ENCODE measurements at places on chromosomes 12 and 14.
A peak's percentile ranks its signal among the peaks of the same experiment; 100 is the strongest.

DNA sequence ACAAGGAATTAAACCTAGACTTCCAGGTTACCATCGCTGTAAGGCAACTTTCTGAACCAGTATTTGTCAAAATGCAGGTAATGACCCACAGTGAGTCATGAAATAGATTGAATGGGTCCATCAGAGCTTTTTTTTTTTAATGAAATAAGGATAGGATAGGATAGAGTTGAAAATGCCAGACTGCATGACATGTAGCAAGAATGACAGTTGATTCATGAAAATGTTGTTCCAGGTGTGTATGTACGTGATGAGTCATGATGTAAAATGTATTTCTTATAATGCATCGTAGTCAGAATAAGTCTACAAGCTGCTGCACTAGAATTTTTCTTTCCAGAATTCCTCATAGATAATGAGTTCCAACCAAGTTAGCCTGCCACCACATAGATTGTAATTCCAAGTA, 184.4 kb upstream of the BCL2L14 start:
- DNase-seq = no peak

DNA sequence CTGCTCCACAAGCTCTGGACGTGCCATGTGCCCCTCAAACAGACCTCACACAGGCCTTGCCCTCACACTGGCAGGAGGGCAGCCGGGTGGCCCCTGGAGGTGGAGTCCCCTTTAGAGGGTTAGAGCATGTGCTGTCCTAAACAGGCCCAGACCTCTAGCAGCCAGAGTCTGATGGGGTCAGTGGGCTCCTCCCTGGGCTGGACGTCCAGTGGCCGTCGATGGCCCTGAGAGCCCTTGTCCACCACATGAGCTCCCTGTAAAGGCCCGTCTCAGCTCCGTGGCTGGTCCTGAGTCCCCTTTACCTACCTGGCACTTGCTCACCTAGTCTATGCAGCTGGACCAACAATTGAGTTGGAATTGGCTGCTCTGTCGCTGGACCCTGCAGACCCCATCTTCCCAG, 3.8 kb downstream of the TMEM179 start:
- DNase-seq = no peak

DNA sequence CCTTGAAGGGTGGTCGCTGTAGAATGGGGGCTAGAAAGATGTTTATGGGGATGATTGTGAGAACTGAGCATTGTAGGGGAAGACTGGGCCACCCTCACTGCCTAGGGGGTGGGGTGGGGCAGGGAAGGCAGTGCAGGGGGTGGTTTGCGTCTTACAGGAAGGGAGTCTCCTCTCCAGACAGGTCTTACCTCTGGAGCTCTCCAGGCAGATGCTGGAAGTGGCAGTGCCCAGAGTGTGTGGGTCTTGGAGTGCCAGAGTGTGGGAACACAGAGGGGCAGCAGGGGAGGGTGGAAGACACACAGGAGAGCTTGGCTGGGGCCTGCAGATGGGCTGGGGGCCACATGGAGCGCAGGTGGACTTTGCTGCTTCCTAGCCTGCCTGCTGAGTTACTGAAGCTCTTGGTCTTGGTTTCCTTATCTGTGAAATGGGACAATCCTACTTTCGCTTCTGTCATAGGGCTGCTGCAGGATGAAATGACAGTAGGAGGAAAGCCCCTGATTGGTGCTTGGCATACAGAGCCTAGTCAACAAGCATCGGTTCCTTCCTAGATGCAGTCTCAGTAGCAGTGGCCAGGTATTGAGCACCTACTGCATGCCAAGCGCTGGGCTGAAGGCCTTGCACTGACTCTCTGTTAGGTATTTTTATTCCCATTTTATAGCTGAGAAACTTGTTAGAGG, 118.3 kb downstream of the SLC25A47 start:
- DNase-seq = no peak

DNA sequence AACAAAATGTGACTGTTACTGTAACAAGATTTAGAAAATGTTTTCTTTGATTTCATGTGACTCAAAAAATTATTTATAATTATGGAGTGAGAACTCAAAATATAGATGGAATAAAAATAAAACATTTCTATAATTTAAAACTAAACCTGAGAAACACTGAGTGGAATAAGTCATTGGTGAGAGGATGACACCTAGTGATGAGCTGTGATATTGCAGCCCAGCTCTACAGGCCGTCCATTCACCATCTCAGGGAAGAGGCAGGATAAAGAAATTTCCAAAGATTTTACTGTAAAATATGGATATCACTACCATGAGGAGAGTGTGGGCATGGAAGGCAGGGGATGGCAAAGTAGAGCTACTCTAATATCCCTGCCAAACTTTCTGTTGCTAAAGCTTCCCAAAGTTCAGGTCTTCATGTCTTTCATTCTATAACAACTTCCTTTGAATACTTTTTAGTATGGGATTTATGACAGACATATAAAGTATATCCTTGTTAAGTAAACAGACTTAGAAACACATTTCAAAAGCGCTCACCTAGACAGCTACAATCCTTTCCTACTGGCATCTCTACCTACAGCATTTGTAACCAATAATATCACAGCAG, 308.0 kb downstream of the ITPR2 start:
- DNase-seq = no peak

DNA sequence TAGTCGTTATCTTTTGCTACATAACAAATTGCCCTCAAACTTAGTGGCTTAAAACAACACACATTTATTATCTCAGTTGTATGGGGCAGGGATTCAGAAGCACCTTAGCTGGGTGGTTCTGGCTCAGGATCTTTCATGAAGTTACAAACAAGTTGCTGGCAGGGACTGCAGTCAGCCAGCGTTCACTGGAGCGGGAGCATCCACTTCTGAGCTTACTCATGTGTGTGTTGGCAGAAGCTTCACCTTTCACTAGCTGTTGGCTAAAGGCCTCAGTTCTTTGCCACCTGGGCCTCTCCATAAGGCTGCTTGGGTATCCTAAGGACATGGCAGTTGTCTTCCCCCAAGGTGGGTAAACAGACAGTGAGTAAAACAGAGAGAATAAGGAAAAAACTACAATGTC, 365.7 kb downstream of the RPS29 start:
- no peak for DNase-seq

GRCh38 chr12:76876696-76877229, 2.1 kb downstream of the CSRP2 start:
- no peak for DNase-seq

DNA sequence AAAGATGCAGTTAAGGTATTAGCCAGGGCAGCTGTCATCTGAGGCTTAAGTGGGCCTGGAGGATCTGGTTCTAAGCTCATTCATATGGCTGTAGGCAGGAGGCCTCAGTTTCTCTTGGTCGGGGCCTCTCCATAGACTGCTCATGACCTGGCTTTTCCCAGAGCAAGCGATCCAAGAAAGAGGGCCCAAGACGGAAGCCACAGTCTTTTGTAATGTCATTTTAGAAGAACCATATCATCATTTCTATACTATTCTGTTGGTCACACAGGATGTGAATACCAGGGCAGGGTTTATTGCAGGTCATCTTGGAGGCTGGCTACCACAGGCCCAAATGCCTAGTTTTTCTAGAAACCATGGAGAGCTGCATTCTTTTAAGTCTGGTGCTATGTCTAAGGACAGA, 47.7 kb downstream of the GNG2 start:
- no peak for DNase-seq

GRCh38 chr12:20489645-20490044, 121.3 kb downstream of the PDE3A start:
- no peak for DNase-seq

DNA sequence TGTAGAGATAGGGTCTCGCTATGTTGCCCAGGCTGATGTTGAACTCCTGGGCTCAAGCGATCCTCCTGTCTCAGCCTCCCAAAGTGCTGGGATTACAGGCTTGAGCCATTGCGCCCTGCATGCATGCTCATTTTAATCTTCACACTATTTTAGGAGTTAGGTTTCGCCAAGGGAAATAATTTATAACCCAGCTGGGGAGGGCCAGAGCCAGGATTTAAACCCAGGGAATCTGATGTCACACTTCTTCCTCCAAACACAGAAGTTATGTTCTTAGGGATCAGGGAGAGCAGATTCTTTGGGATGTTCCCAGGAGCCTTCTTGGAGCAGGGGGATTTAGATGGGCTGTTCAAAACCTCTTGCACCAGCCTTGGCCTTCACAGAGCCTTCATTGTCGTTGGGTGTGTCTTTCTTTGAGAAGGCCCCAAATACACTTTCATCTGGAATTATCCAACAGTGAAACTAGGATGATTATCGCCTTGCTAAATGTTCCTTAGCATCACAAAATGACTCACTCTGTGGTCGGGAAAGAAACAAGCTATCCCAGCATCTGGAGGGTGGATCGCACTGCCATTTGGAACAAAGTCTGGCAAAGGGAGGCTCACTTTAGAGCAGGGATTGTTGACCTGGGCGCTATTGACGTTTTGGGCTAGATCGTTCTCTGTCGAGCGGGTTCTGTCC, 8.2 kb upstream of the PPP1CC start:
- DNase-seq = peak; percentile 84

DNA sequence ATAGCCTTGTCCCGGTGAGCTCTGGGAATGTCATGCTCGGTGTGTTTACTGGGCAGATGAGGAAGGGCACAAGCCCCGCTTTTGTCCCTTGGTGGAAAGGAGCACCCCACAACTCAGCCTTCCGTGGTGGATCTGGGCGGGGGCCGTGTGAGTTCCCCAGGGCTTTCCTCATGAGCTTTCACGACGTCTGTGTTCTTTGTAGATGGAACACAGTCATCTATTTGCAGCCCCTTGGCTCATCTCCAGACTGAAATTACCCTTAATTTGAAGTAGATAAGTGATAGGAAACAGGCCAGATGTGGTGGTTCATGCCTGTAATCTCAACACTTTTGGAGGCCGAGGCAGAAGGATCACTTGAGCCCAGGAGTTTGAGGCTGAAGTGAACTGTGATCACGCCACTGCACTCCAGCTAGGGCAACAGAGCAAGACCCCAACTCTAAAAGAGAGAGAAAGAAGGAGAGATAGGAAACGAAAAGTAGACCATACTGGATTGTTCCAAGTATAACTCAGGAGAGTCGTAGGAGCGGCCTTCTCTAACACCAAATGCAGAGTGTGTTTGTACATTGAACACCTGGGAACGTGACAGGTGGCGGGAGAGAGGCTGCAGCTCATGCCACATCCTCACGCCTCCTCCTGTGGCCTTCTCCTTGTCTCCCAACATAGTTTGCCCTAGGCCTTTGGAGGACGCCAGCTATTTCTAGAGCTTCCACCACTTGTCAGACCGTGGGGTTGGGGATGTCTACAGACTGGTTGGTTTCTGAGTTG, 8.8 kb downstream of the P2RX4 start:
- no peak for DNase-seq

DNA sequence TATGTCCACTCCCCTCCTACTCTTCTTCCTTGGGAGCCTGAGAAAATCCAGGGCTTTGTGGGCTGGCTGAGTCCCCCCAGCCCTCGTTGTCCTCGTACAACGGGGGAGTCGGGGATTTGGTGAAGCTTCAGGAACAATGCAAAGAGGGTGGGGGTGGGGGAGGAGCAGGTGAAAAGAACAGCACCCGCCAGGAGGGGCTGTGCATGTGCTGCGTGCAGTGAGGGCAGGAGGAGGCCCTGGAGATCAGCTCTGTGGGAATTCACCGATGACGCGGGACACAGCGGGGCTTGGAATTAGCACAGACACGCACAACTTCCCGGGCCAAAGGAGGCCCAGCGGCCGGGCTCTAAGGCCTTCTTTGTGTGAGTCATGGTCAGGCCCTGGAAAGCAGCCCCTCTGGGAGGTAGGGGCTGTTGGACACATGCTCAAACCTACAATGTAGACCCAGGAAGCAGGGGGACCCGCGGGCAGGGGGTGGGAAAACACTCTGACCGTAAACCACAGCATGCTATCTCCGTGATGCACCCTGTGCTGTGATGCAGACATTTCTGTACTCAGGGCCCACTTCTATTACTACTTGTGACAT, 32.8 kb downstream of the RBM19 start:
- DNase-seq = peak; percentile 82

DNA sequence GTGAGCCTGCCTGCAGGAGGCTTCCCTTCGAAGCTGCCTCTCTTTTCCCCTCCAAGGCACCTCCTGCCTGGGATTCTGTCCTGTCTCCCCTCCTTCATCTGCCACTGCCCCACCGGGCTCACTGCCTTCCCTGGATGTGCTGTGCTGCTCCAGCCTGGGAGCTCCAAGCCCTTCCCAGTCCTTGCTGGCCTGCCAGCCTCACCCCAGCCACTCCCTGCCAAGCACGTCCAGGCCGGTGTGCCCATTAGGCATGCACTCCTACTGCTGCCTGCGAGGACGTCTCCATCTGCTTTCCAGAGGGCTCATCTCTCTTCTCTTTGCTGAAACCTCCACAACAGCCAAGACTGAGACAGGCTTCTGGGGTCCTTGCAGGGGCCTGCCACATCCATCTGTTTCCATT, 8.4 kb upstream of the SLC25A47 start:
- no peak for DNase-seq

- no peak for DNase-seq
These were observed 79.0 kb downstream of the ANO6 start for GRCh38 chr12:45294906-45295305.

GRCh38 chr12:117816-118345, 51.3 kb downstream of the IQSEC3 start:
- no peak for DNase-seq

DNA sequence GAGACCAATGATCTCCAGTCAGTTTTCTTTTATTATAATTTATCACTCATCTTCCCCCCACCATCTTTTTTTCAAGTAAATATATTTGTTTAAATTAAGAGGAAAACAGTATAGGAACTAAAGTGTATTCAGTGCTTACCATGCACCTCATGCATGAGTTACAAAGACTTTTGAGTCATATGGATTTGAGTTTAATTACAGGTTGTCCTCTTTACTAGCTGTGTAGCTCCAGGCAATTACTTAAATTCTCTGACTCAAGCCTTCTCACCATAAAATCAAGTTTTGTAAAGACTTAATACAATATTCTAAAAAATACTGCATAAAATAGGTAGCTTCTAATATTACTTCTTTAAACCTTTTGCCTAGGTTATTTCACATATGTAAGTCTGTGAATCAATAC, 251.3 kb downstream of the SLC16A7 start:
- DNase-seq = no peak

- DNase-seq = peak; percentile 45
These were observed 17.3 kb downstream of the KITLG start for GRCh38 chr12:88562846-88563582.

GRCh38 chr12:112616469-112617152, 174.9 kb upstream of the RPH3A start:
- DNase-seq = no peak

DNA sequence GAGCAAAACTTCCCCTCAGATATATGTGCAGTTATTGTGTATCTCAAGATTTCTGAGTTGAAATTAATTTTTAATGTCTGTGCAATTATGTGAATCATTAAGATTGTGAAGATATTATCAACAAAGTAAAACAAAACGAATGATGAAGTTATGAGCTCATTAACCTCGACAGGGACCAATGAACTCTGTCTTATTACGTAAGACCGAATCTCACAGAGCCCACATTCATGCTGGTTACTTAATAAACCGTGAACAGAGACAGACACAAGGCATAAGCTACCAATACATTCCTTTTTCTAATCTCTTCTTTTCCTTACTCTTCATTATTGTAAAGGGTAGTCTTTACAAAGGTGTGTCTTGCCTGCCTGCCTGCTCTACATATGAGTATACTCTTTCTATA, 568.7 kb downstream of the RPS29 start:
- DNase-seq = no peak

Data from AG20443 (cell line).